Activated CD4-positive, alpha-beta memory T cell treated with anti-CD3 and anti-CD28 coated beads, Interleukin-2, amount 10 ng/mL, durations not matched to agents 7 days and 5 days (primary cell): ENCODE measurements at places on chromosomes 5 and 9. TPM values are rescaled to one million over a fixed set of nuclear protein-coding genes. Genes with fewer than 3 reads are reported as not detected.

- no peak overlapping the region for H3K27ac ChIP-seq
- no peak overlapping the region for H3K4me3 ChIP-seq
- no peaks in the 10 kb centered on the region for H3K36me3 ChIP-seq
These were observed 1691.5 kb downstream of the MAT2B start for GRCh38 chr5:165196961-165197360.

- no peaks in the 10 kb centered on the region for H3K4me1 ChIP-seq
- H3K36me3 ChIP-seq, result no peaks in the 10 kb centered on the region
- no peak overlapping the region for H3K4me3 ChIP-seq
- H3K27ac ChIP-seq, result no peak overlapping the region
These were observed 457.4 kb upstream of the CDH18 start for GRCh38 chr5:20445326-20445860.

DNA sequence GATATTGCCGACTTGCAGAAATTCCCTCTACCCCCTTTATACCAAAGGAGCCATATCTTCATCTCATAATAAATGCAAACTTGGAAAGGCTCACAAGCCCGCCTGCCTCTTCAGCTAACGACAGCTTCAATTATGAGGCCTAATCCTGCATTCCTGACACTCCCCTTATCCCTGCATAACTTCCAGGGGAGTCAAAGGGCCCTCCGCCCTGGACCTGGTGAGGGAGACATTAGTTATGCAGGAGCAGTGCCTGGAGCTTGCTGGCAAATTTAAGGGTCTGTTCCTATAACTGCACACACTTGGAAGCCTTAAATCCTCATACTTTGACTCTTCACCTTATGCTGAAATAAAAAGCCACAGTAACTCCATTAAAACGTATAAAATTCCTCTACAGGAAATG is 617.9 kb downstream of the BNC2 start:
- H3K27me3 ChIP-seq, result no peaks in the 10 kb centered on the region
- DNase-seq, result no peak
- H3K4me1 ChIP-seq, result no peaks in the 10 kb centered on the region
- no peak overlapping the region for H3K4me3 ChIP-seq
- H3K27ac ChIP-seq, result no peak overlapping the region

DNA sequence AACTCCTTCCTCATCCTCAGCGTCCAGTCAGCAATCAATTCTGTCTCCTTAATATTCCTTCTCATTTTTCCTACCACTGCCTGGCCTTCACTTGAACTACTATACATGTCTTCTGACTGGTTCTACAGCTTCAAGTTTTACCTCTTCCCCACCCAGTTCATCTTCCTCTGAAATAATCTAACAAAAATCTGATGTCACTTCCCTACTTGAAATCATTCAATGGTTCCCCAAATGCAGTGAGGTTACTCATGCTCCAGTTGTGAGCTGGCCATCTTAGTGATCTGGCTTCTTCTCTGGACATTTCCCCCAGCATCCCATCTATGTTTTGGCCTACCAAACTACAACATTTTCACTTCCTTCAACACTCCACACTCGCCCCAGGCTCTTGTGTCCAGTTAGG is 14.9 kb upstream of the TMEM267 start:
- H3K27ac ChIP-seq, result no peak overlapping the region
- DNase-seq, result no peak
- H3K4me1 ChIP-seq, result peaks cover 6% of the 10 kb centered on the region
- no peaks in the 10 kb centered on the region for H3K27me3 ChIP-seq

- H3K4me1 ChIP-seq, result no peaks in the 10 kb centered on the region
- peaks cover 5% of the 10 kb centered on the region for H3K27me3 ChIP-seq
- H3K4me3 ChIP-seq, result no peak overlapping the region
- no peaks in the 10 kb centered on the region for H3K36me3 ChIP-seq
- DNase-seq, result no peak
These were observed 57.1 kb upstream of the FUBP3 start for GRCh38 chr9:130522233-130522808.

ABO gene
- 0.53 TPM for total RNA-seq

NKD2 gene
- 3.7 TPM for total RNA-seq

TRIM7 gene
- total RNA-seq, result 2.0 TPM
